ENCODE measurements at places on chromosomes 5 and 9.

DNA sequence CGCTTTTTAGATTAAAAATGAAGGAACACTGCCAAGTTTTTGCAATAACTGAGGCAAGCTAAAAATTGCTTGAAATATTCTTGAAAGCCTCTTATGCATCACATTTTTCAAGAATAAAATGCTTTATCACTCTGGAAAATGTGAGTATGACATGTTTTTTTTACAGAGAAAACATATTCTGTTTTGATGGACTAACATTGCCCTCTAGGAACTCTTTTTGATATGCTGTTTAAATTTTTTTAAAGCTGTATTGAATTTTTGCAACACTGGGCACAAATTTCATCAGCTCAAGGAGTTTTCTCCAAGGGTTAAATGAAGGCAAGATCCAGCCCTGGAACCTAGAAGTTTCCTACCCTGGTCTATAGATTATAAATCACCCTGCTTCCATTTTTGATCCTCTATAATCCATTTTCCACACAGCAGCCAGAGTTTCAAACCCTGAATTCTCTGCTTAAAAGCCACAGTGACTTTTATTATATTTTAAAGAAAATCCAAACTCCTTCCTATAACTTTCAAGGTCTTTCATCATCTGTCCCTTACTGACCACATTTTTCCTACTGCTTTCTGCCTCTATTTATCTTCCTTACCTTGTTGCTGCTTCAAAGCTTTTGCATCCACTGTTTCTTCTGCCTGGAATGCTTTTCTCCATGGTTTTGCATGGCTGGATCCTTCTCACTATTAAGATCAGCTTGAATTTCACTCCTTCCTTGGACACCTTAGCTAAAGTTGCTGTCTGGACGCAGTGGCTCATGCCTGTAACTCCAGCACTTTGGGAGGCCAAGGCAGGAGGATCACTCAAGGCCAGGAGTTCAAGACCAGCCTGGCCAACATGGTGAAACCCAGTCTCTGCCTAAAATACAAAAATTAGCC is 60.9 kb downstream of the IL31RA start:
- no peak for DNase-seq

- no peak for DNase-seq
These were observed 36.4 kb upstream of the CCDC152 start for GRCh38 chr5:42720251-42720650.

- no peak for DNase-seq
These were observed 36.3 kb upstream of the PAM start for GRCh38 chr5:102718819-102719218.

- no peak for DNase-seq
These were observed 41.7 kb upstream of the CLK4 start for GRCh38 chr5:178668579-178668978.

Measured in cortex of kidney (tissue), 1 donor.